ENCODE measurements at places on chromosomes 4 and X. TPM values are rescaled to one million over a fixed set of nuclear protein-coding genes. Genes with fewer than 3 reads are reported as not detected.

GRCh38 chr4:164871673-164872072 lies 5.3 kb upstream of the APELA start:
- no peak for DNase-seq

DNA sequence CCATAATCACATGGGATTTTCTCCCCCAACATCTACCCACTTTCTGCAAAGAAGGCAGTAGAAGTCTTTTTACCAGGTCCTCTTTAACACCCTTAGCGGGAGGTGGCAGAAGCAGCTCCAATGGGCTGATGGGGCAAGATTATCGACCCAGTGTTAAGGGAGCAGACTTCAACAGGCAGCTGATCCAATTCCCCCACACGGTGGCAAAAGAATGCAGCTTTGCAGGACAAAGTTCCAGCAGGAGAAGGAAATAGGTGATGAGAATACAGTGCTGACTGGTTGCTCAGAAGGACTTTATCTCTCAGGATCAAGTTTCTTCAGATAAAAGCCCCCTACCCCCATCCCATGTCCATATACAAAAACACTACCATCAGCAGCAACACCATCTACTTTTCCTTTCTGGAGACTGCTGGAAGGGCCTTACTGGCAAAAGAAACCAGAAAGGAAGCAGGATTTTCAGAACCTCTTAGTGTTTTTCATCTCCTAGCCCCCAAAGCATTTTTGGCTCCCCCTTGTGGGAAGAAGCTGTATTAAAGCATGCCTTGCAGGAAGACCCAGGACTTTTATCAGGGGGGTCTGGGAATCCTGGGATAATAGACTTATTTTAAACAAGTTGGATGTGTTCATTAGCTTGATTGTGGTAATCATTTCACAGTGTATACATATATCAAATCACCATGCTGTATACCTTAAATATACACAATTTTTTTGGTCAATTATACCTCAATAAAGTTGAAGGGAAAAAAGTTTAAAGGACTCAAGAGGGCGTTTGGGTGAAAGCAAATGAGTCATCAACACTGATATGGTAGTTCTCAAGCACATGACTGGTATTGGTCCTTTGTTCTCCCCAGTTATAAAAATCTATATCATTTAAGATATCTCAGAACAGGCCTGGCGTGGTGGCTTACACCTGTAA lies 146.4 kb downstream of the GPC3 start:
- no peak for DNase-seq

DNA sequence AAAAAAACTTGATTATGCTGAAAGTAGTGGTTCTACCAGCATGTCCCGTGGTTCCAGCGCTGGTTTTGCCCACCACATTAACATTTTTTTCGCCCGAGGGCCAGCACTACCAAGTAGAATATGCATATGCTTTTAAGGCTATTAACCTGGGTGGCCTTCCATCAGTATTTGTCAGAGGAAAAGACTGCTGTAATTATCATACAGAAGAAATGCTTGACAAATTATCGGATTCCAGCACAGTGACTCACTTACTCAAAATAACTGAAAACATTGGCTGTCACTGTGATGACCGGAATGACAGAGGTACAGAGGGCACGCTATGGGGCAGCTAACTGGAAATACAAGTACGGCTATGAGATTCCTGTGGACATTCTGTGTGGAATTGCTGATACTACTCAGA lies 34.6 kb downstream of the PRPS2 start:
- no peak for DNase-seq

DNA sequence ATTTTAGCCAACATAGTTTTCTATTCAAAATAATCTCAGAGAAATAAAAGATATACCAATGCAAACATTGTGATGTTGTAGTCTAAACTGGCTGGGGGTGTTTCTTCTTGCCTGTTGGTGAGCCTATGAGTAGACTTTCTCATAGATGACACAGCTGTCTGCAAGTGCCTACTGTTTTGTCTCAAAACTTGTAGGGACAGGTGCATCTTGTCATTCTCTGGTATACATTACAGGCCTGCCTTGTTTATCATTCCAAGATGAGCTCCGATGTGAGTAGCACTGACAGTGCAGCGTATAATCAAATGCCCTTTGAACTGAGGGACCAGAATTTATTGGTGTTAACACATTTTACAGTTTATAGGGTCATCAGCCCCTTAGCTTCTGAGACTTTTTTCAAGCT lies 353.8 kb downstream of the PRDM5 start:
- DNase-seq: no peak

DNA sequence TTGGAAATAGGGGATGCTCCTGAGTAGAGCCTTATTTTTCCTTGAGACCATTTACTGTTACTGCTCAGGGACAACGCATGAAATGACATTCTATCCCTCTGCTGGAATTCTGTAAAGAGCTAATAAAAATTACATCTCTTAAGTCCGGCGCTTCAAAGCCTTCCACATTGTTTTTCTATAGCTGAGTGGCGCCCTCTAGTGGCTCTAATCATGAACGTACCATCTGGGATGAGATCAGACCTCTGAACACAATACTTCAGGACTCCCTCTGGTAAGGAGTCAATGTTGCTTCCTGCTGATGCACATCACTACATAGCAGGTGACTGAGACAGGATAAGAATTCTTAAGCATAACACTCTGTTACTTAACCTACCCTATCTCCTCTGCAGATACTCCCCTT lies 6.0 kb downstream of the HMGN5 start:
- no peak for DNase-seq

DNA sequence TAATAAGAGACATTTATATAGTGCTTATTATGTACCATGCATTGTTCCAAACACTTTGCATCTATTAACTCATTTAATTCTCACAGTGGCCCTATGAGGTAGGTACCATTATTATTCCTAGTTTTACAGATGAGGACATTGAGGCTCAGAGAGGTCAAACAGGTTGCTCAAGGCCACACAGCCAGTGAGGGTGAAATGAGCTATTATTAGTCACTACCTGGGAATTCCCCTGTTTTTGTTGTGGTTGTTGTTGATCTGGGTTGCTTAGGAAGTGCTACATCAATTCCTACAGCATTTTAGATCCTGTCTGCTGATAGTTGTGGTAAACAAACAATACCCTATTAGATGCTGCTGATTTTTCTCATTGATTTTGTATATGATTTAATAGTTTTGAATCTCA lies 41.2 kb downstream of the APLN start:
- no peak for DNase-seq

DNA sequence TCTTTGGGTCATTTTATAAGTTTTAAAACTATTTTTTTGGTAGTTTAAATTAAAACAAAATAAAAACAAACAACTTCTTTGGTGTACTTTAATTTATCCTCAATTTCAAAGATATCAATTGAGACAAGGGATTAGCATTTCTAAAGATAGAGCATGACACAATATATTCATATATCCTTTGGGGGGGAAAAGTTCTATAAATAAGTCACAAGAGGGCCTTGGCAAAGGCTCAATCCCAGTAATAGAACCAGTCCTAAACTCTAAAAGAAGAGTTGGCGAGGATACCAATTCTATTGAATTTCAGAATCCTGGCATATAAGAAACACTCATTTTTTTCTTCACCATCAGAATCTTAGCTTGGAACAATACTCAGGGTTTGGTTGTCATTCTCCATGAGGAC lies 89.7 kb downstream of the COL4A6 start:
- no peak for DNase-seq

GRCh38 chr4:2333916-2334644 lies 72.2 kb upstream of the MXD4 start:
- DNase-seq: no peak

DNA sequence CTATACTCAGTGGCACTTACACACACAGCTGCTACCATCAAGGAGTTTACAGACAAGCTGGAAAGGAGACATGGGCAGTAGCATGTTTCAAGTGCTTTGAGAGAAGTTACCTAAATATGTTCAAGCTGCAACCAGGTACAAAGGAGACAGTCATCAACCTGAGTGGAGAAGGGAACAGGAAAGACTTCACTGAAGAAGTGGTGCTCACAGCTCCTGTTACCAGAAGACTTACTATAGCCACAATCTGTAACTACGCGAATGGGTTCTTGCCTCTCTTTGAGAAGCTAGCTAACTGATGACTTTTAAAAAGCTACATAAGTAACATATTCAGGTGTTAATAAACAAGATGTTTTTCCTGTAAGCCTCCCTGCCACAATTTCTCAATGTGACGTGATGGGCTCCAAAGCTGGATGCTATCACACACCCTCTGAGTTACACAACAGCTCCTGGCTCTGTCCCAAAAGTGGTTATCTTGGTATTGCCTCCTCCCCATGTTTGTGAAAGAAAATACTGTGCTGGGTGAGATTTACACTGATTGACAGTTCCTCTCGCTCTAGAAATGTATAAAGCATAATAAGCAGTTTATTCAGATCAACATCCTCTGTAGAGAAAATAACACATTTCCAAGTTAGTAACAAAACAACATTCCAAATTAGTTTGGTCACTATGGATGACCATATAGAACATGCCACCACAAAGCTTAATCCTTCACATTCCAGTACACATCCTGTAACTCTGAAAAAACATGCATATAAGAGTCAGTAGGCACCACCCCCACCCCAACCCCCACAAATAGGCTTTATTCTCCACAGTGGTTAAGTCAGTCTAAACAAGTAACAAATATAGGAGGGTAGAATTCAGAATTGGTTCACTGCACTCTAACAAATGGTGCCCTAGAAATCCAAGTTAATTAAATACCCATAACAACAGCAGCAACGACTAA lies 81.8 kb downstream of the FRYL start:
- DNase-seq: no peak

GRCh38 chr4:84146300-84146959 lies 352.7 kb downstream of the NKX6-1 start:
- peak; percentile 5 for DNase-seq

- no peak for DNase-seq
Measured at GRCh38 chrX:136457303-136457917, 30.3 kb upstream of the BRS3 start.

DNA sequence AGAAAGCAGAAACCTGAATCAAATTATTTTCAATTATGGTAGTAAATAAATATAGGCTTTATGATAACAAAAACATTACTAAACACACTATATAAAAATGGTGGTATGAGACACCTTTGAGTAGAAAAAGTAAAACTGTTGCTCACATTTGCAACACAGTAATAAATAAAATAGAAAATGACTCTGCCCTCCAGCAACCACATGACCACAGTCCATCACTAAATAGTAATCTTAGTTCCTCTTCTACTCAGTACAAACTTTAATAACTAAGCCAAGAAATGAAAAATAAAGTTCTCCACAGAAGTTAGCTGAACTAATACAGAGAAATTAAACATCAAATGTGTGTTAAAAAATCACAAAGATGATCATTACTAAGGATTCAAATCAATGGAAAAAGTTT lies 108.5 kb downstream of the ADGRA3 start:
- DNase-seq: no peak

DNA sequence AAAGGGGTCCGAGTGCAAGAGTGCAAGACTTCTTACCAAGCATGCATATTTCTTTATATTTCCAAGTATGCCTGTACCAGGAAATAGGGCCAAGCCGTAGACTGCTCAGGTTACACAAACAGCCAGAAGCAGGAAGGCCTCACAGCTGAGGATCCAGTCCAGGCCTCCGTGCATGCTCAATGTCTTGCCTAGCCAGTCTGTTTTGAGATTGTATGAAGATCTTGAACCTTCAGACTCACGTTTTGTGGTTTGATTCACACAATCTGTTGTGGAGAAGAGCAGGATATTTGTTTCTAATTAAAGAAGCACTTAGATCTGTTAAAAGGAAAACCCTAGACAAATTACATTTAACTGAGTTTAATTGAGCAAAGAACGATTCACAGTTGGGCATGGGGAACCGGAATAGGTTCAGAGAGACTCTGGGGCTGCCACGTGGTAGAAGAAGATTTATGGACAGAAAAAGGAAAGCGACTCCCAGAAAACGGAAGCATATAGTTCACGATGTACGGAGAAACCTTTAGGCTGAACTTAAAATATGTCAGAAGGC lies 1.2 kb downstream of the MGST2 start:
- DNase-seq: no peak

DNA sequence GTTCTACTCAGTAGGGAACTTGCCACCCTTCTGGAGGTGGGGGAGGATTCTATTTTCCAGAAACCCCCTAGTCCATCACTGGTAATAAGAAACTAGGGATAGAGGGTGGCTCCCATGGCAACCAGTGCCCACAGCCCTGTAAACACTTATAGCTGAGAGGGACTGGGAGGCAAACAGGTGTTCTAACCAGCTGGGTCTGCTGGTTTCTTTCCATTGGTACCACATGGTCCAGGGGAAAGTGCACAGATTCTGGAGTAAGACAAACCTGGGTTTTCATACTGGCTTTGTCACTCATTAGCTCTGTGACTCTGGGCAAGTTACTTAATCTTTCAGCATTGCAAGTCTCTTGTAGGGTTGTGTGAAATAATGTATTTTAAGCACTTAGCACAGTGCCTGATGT lies 26.9 kb downstream of the IGSF1 start:
- no peak for DNase-seq

- no peak for DNase-seq
Measured at GRCh38 chrX:42978655-42979379, 200.9 kb upstream of the PPP1R2C start.

DNA sequence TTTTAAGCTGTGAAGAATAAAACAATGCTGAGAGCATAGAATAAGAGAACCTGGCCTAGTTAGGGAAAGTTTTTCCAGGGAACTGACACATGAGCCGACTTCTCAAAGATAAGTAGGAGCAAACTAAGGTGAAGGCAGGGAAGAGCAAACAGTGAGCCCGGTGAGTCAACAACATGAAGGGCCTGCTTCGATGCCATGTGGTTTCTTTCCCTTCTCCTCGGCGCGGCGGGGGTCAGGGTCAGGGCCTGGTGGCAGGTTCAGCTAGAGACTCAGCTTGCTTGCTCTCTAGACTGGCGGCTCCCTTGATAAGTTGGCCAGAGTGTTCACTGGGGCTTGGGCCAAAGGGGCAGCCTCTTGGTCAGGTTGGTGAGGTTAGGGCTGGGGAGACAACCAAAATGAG lies 81.1 kb downstream of the DLG3 start:
- no peak for DNase-seq

DNA sequence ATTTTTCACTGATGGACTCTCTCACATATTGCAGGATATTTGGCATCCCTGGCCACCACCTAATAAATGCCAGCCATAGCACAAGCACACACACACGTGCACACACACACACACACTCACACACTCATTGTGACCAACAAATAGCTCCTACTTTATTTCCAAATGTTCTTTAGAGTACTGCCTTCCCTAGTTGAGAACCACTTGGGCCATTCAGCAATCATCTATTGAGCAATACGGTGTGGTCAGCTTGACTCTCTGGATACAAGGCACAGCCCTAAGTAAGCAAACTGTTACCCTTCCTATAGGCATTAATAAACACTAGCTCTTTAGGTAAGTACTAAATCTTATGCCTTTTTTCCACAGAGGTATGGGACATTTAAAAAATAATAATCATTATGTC lies 21.1 kb downstream of the CORIN start:
- no peak for DNase-seq

The NUDT10 gene
- total RNA-seq: not detected

The CAPN6 gene
- not detected for total RNA-seq

The RXFP1 gene
- not detected for total RNA-seq

The MXRA5 gene
- 0.03 TPM for total RNA-seq

The PABPC1L2B gene
- not detected for total RNA-seq

The GATA1 gene
- total RNA-seq: 0.36 TPM

The SPANXA2 gene
- total RNA-seq: not detected

The NUP62CL gene
- 3.2 TPM for total RNA-seq

The CXXC4 gene
- total RNA-seq: 11.1 TPM

The HTT gene
- 108 TPM for total RNA-seq
